ENCODE measurements at places on chromosomes 1 and 21. TPM values are rescaled to one million over a fixed set of nuclear protein-coding genes. Genes with fewer than 3 reads are reported as not detected.
A peak's percentile ranks its signal among the peaks of the same experiment; 100 is the strongest.

OR2T11 gene
- total RNA-seq = not detected

DNA sequence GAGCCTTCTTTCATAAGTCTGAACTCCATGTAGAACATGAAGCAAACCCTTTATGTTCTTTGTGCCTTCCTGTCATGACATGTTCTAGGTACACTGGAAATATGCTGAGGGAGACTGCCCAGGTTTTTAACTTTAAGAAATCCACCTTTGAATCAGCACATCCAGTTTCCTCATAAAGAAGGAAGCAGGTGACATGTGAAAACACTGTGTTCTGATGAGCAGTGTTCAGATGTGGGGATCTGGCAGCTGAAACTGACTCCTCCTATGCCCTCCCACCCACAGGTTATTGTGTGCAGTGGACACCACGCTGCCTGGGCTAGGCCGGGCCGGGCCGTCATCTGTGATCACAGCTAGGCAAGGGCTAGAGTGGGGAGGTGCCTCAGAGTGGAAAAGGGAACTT is 51.1 kb downstream of the CNN3 start:
- no peak overlapping the region for H3K4me3 ChIP-seq
- no peak for DNase-seq
- H3K27ac ChIP-seq = no peak overlapping the region
- H3K36me3 ChIP-seq = no peaks in the 10 kb centered on the region

BMP8A gene
- total RNA-seq = 0.55 TPM

STYXL2 gene
- 0.09 TPM for total RNA-seq

TMPRSS3 gene
- total RNA-seq = 2.1 TPM

DNA sequence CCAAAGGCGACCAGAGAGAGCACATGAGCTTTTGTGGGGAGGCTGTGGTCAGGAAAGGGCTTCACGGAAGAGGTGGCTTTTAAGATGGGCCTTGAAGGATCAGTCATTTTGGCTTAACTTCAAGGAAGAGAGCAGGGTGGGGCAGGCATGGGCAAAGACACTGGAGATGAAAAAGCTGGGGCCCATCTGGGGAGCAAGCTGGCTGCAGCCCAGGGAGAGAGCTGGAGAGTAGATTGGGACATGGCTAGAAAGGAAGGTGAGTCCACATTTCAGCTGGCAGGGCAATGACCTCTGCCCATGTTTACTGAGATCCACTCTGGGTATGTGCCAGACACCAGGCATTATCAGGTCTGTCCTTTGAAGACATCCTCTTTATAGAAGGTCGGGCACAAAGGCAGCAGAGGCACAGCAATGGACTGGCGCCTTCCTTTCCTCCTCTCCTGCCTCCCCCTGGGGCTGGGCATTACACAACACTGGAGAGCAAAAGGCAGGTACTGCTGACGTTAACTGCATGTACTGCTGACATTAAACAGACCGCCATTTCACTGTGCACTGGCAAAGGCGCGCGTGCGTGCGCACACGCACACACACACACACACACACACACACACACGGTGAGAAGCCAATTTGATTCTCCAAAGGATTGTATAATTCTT is 2.2 kb upstream of the UBXN10 start:
- no peak for DNase-seq
- H3K27ac ChIP-seq = no peak overlapping the region
- H3K27me3 ChIP-seq = no peaks in the 10 kb centered on the region
- no peaks in the 10 kb centered on the region for H3K36me3 ChIP-seq
- H3K4me1 ChIP-seq = no peaks in the 10 kb centered on the region
- H3K4me3 ChIP-seq = no peak overlapping the region

KCNE1 gene
- total RNA-seq = 29.5 TPM

DNA sequence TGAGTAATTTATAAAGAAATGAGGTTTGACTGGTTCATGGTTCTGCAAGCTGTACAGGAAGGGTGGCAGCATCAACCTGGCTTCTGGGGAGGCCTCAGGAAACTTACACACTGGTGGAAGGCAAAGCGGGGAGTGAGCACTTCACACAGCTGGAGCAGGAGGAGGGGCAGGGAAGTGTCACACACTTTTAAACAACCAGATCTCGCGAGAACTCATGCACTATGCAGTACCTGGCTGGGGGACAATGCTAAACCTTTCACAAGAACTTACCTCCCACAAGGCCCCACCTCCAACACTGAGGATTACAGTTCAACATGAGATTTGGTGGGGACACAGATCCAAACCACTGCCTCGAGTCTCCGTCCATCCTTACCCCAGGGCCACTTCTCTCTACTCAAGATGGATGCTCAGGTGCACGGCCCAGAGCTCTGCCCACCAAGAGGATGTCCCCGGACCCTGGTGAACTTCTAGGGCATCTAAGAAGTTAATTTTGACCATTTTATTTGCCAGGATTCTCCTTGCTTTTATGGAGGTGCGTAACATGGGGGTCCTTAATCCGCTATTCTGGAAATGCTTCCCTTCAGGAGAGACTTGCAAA is 22.7 kb upstream of the ACTRT2 start:
- DNase-seq = no peak
- H3K36me3 ChIP-seq = no peaks in the 10 kb centered on the region
- H3K27me3 ChIP-seq = no peaks in the 10 kb centered on the region
- no peak overlapping the region for H3K27ac ChIP-seq
- no peak overlapping the region for H3K4me3 ChIP-seq

AADACL4 gene
- not detected for total RNA-seq

PTGFR gene
- 1.2 TPM for total RNA-seq

DNA sequence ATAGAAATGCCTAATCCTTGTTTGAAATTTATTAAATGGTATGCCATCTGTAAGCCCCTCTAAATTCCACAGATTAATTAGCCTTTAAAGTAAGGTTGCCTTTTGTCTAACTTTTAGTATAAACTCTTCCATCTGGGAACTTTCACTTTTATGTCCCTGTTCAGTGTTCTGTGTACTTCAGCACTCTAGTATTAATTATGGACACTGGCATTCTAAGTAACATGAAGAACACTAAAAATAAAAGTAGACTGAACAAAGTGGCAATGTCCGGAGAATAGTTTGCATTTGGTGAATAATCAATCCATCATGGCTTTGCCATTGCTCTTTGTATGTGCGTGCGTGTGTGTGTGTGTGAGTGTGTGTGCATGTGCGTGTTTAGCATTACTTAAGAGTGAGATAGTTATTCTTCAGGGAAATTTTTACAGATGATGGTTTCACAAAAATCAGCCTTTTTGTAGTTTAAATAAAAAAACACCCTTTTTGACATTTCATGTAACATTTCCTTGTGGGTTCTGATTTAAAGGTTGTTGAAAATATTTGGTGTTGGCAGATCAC is 51.1 kb downstream of the ATF6 start:
- peaks cover 9% of the 10 kb centered on the region for H3K36me3 ChIP-seq
- H3K27ac ChIP-seq = no peak overlapping the region
- no peaks in the 10 kb centered on the region for H3K4me1 ChIP-seq
- no peaks in the 10 kb centered on the region for H3K27me3 ChIP-seq
- no peak for DNase-seq
- H3K4me3 ChIP-seq = no peak overlapping the region

- DNase-seq = no peak
- H3K27me3 ChIP-seq = no peaks in the 10 kb centered on the region
- no peaks in the 10 kb centered on the region for H3K4me1 ChIP-seq
- H3K27ac ChIP-seq = peak overlapping the region; percentile 14
Measured at GRCh38 chr1:211305044-211305443, 21.6 kb upstream of the TRAF5 start.

DNA sequence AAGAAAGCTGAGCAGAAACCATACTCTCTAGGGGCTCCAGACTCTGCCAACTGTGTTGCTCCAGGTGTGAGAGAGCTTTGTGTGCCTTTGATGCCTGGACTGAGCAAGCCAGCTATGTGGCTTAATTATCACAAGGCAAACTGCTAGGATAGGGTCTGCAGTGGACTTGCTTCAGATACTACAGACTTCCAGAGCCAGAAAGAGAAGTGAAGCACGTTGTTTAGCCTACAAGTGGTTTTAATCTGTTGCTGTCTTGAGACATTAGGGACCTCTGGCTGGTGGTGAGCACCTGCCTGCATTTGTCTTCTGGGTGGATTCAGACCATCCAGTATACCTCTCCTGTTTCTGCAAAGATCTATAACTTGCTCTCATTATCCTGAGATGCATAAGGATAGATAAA is 353.4 kb upstream of the PLXNA2 start:
- DNase-seq = no peak
- no peak overlapping the region for H3K27ac ChIP-seq
- peaks cover 3% of the 10 kb centered on the region for H3K4me1 ChIP-seq
- no peaks in the 10 kb centered on the region for H3K36me3 ChIP-seq

KRTAP25-1 gene
- not detected for total RNA-seq

DNA sequence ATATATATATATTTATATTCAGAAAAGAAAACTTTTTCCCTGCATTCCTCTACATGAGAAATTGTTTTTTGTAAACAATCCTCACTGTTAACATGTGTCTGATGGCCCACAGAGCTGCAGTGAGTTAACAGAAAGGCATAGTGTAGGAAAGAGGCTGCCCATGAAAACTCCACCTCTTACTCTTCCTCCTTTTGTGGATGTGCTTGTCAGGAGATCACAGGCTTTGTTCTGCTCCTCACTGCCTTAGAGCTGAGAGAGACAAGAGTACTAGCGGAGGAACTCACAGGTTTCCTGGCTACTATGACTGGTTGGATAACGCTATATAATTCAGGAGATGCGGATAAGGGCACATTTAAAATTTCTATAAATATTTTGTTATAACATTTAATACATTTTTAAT is 200.6 kb downstream of the BRINP3 start:
- H3K27ac ChIP-seq = no peak overlapping the region
- no peaks in the 10 kb centered on the region for H3K27me3 ChIP-seq
- no peak overlapping the region for H3K4me3 ChIP-seq
- no peak for DNase-seq
- no peaks in the 10 kb centered on the region for H3K36me3 ChIP-seq
- no peaks in the 10 kb centered on the region for H3K4me1 ChIP-seq

SLC16A4 gene
- total RNA-seq = 12.0 TPM

SPRR1B gene
- not detected for total RNA-seq

- no peaks in the 10 kb centered on the region for H3K27me3 ChIP-seq
- no peaks in the 10 kb centered on the region for H3K4me1 ChIP-seq
- no peak for DNase-seq
- no peak overlapping the region for H3K4me3 ChIP-seq
Measured at GRCh38 chr1:244439391-244440032, 12.2 kb downstream of the ADSS2 start.

- peak; percentile 80 for DNase-seq
- H3K36me3 ChIP-seq = no peaks in the 10 kb centered on the region
- H3K27me3 ChIP-seq = no peaks in the 10 kb centered on the region
- peaks cover 12% of the 10 kb centered on the region for H3K4me1 ChIP-seq
- H3K27ac ChIP-seq = no peak within 1 kb of the TSS
Measured at GRCh38 chr1:67134695-67135094, at the start of gene C1orf141. C1orf141 (minus strand) TSS chr1:67134970; CDS start chr1:67127240, 7,730 bp downstream.

GRCh38 chr1:186681801-186682200 is 1.6 kb upstream of the PTGS2 start:
- no peaks in the 10 kb centered on the region for H3K36me3 ChIP-seq
- H3K4me1 ChIP-seq = no peaks in the 10 kb centered on the region
- no peak overlapping the region for H3K4me3 ChIP-seq
- DNase-seq = no peak
- no peak overlapping the region for H3K27ac ChIP-seq
- H3K27me3 ChIP-seq = no peaks in the 10 kb centered on the region

- H3K4me3 ChIP-seq = no peak overlapping the region
- DNase-seq = no peak
- no peaks in the 10 kb centered on the region for H3K4me1 ChIP-seq
Measured at GRCh38 chr1:151336556-151336955, 9.3 kb upstream of the PI4KB start.

- H3K27ac ChIP-seq = no peak overlapping the region
- H3K27me3 ChIP-seq = no peaks in the 10 kb centered on the region
- H3K4me3 ChIP-seq = no peak overlapping the region
- H3K36me3 ChIP-seq = no peaks in the 10 kb centered on the region
- no peak for DNase-seq
- peaks cover 15% of the 10 kb centered on the region for H3K4me1 ChIP-seq
Measured at GRCh38 chr1:60277269-60277668, 203.7 kb upstream of the C1orf87 start.

- H3K4me3 ChIP-seq = no peak overlapping the region
- no peaks in the 10 kb centered on the region for H3K36me3 ChIP-seq
- no peaks in the 10 kb centered on the region for H3K4me1 ChIP-seq
- H3K27ac ChIP-seq = no peak overlapping the region
Measured at GRCh38 chr1:7264101-7264500, 478.8 kb downstream of the CAMTA1 start.

DNA sequence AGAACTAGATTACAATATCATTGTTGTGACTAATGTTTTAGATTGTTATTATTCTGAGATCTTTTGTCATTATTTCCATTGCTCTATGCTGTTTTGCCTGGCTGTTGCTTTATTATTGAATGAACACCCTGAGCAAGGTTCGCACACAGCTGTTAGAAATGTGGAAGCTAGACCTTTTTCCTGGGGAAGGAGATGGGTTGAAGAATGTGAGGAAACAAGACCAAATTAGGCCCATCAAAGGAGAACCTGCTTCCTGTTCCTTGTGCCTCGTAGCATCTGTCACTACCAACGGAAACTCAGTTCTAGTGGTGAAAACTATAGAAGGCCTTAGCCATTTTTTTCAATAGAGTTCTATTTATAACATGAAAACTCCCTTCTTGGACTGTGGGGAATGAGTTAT is 68.7 kb downstream of the RGL1 start:
- H3K27me3 ChIP-seq = no peaks in the 10 kb centered on the region
- H3K27ac ChIP-seq = no peak overlapping the region
- peak; percentile 49 for DNase-seq
- no peaks in the 10 kb centered on the region for H3K36me3 ChIP-seq
- H3K4me1 ChIP-seq = peaks cover 16% of the 10 kb centered on the region

LCE3E gene
- total RNA-seq = not detected

COL6A1 gene
- 224 TPM for total RNA-seq

- peak overlapping the region; percentile 96 for H3K27ac ChIP-seq
- no peak for DNase-seq
- peaks cover 5% of the 10 kb centered on the region for H3K4me1 ChIP-seq
- no peaks in the 10 kb centered on the region for H3K36me3 ChIP-seq
Measured at GRCh38 chr1:32989160-32990050, 24.8 kb upstream of the RNF19B start.

EXO1 gene
- 1.3 TPM for total RNA-seq

GRCh38 chr1:233140499-233140898 is 155.0 kb downstream of the PCNX2 start:
- no peak overlapping the region for H3K4me3 ChIP-seq
- DNase-seq = no peak
- no peaks in the 10 kb centered on the region for H3K36me3 ChIP-seq
- H3K27ac ChIP-seq = no peak overlapping the region
